Activated naive CD8-positive, alpha-beta T cell treated with anti-CD3 and anti-CD28 coated beads for 36 hours (primary cell): ENCODE measurements at places on chromosomes 6 and 20. TPM values are rescaled to one million over a fixed set of nuclear protein-coding genes. Genes with fewer than 3 reads are reported as not detected.

The BPI gene
- not detected for total RNA-seq

The GNAS-AS1 gene
- total RNA-seq, result 1.3 TPM

The TMEM14A gene
- total RNA-seq, result 19.6 TPM

DNA sequence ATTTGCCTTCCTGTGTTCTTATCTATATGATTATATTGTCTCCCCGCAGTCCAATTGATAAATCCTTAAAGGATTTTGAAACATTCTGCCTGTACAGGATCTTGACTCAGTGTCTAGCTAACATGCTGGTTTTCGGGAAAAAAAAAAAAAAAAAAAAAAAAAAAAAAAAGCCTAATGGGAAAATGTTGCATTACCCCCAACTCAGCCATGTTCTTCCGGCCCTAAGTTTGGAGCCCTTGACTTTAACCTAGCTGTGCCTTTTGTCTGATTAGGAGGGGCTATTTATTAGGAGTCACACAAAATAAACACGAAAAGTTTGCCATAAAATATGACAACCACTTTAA is 244.4 kb upstream of the TCF21 start:
- no peaks in the 10 kb centered on the region for H3K4me1 ChIP-seq
- no peak overlapping the region for H3K27ac ChIP-seq
- no peak for DNase-seq
- no peaks in the 10 kb centered on the region for H3K36me3 ChIP-seq
- H3K27me3 ChIP-seq, result peaks cover 10% of the 10 kb centered on the region

DNA sequence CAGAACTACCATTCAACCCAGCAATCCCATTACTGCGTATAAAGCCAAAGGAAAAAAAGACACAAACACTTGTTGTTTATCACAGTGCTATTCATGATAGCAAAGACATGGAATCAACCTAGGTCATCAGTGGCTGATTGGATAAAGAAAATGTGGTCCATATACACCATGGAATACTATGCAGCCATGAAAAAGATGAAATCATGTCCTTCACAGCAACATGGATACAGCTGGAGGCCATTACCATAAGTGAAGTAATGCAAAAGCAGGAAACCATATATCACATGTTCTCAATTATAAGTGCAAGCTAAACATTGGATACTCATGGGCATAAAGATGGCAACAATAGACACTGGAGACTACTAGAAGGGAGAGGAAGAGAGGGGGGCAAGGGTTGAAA is 299.6 kb downstream of the ADGRG6 start:
- H3K4me3 ChIP-seq, result no peak overlapping the region
- no peaks in the 10 kb centered on the region for H3K36me3 ChIP-seq
- peaks cover 11% of the 10 kb centered on the region for H3K4me1 ChIP-seq
- no peaks in the 10 kb centered on the region for H3K27me3 ChIP-seq
- no peak overlapping the region for H3K27ac ChIP-seq

DNA sequence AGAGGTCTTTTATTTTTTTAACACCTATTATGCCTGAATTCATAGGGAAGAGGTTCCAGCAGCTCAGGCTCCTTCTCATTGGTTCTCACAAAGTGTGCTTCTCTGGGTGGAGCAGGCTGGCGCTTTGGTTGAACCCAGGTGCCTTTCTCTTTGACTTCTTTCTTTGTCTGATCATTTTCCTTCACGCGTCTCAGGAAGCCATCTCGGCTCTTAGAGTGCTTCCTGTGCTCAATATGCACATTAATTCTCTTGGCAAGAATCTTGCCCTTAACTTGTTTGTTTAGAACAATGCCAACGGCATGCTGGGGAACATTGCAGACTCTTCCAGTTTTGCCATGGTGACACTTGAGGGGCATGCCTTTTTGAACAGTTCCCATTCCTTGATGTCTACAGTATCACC is 44.2 kb upstream of the RNF24 start:
- H3K4me3 ChIP-seq, result no peak overlapping the region
- H3K4me1 ChIP-seq, result peaks cover 3% of the 10 kb centered on the region
- peaks cover 3% of the 10 kb centered on the region for H3K27me3 ChIP-seq
- no peaks in the 10 kb centered on the region for H3K36me3 ChIP-seq
- H3K27ac ChIP-seq, result no peak overlapping the region
- no peak for DNase-seq

GRCh38 chr6:155528982-155529453 is 73.4 kb upstream of the NOX3 start:
- H3K4me3 ChIP-seq, result no peak overlapping the region
- peaks cover 26% of the 10 kb centered on the region for H3K4me1 ChIP-seq
- peak overlapping the region; percentile 76 for H3K27ac ChIP-seq

The CHD6 gene
- total RNA-seq, result 19.5 TPM

DNA sequence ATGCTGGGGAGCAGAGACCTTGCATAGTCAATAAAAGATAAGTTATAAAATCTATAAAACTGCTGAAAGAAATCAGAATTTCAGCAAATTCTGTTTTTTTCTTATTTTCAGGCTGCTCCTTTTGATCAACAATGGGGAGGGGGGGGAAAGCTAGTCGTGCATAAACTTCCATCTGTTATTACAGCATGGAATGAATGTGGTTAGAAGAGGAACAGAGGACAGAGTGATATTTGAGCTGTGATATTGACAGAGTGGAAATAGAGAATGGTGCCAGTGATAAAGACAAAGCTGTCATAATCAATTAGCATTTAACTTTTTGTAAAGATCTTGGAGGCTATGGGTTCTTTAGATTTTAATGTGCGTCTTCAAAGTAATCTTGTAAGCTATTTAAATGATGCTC is 43.4 kb upstream of the QKI start:
- H3K36me3 ChIP-seq, result no peaks in the 10 kb centered on the region
- DNase-seq, result no peak
- peaks cover 14% of the 10 kb centered on the region for H3K27me3 ChIP-seq
- H3K27ac ChIP-seq, result no peak overlapping the region

DNA sequence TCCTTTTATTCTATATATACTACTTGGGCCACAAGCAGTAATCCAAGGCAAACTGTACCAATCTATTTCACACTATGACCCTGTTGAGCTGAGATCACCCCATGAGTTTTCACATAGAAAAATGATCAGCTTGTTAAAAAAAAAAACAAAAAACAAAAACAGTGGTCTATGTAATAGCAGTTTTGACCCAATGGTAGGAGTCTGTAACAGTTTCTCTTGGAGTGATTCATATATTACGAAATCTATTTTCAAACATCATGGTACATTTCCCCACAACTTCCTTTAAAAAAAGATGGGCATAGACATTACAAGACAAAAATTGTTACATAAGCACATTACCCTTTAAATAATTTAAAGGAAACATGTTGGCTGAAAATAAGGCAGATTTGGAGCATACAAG is 78.1 kb downstream of the PRSS35 start:
- no peaks in the 10 kb centered on the region for H3K36me3 ChIP-seq
- DNase-seq, result no peak
- H3K4me1 ChIP-seq, result no peaks in the 10 kb centered on the region

- no peaks in the 10 kb centered on the region for H3K4me1 ChIP-seq
- no peak overlapping the region for H3K4me3 ChIP-seq
- DNase-seq, result no peak
Observed at GRCh38 chr20:16001286-16001685, 572.0 kb downstream of the KIF16B start.

The IL20RA gene
- not detected for total RNA-seq

- peaks cover 4% of the 10 kb centered on the region for H3K4me1 ChIP-seq
- no peak overlapping the region for H3K27ac ChIP-seq
- no peak for DNase-seq
- H3K4me3 ChIP-seq, result no peak overlapping the region
- peaks cover 4% of the 10 kb centered on the region for H3K27me3 ChIP-seq
Observed at GRCh38 chr20:23869520-23869919, 10.0 kb downstream of the CST5 start.

- no peaks in the 10 kb centered on the region for H3K36me3 ChIP-seq
- H3K4me1 ChIP-seq, result no peaks in the 10 kb centered on the region
- no peak for DNase-seq
- H3K27ac ChIP-seq, result no peak overlapping the region
- peaks cover 40% of the 10 kb centered on the region for H3K27me3 ChIP-seq
- no peak overlapping the region for H3K4me3 ChIP-seq
Observed at GRCh38 chr6:3766214-3766613, 14.7 kb upstream of the PXDC1 start.

DNA sequence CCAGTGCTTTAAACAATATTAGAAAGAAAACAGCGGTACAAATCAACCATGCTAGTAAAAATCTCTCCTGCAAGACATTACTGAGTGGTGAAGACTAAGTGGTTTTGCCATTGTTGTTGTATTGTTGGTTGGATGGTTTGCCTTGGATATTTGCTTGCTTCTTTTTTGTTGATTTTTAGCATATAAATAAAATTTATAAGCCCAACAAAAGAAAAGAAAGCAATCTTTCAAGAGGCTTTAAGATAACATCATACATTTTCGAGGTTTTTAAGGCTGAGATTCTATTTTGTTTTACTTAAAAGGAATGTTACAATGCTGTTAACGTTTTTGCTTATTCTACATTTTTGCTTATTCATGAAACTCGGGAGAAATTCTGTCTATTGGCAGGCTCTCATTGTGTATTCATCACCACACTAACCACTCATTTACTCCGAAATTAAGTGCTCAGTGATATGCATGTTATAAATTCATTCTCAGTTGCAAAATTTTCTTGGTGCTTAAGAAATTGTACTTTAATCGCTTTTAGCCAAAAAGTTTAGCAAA is 139.1 kb downstream of the LAMA2 start:
- no peaks in the 10 kb centered on the region for H3K27me3 ChIP-seq
- H3K4me1 ChIP-seq, result no peaks in the 10 kb centered on the region
- H3K36me3 ChIP-seq, result no peaks in the 10 kb centered on the region
- no peak overlapping the region for H3K27ac ChIP-seq

GRCh38 chr6:138428944-138429598 is 25.0 kb downstream of the HEBP2 start:
- no peaks in the 10 kb centered on the region for H3K27me3 ChIP-seq
- H3K27ac ChIP-seq, result no peak overlapping the region
- no peak overlapping the region for H3K4me3 ChIP-seq
- H3K4me1 ChIP-seq, result no peaks in the 10 kb centered on the region
- H3K36me3 ChIP-seq, result no peaks in the 10 kb centered on the region
- DNase-seq, result no peak

DNA sequence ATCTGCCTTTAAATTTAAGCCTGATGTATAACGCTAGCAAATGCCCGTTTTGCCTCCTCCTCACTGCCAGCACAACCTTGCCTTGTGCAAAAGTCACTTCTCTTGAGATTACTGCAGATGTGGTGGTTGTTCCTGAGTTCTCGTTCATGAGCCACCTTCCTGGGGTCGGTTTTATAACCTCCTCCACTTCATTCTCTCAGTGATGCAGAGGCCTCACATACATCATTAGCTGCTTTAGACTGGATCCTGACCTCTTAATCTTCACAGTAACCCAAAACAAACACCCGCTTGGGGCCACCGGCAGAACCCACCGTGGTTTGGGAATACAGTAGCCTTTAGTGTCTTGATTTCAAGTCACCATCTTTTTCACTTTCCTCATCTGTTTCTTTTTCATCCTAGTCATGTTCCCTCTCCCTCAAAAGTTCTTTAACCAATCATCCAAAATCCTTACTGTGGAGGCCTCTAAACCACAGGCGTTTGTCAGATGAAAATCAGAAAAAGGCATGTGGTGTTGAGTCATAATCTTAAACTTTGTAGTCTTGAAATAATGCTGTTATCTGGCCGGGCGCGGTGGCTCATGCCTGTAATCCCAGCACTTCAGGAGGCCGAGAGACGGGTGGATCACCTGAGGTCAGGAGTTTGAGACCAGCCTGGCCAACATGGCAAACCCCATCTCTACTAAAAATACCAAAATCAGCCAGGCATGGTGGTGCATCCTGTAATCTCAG is 430.3 kb upstream of the SOX4 start:
- no peaks in the 10 kb centered on the region for H3K27me3 ChIP-seq
- H3K4me3 ChIP-seq, result no peak overlapping the region
- no peak overlapping the region for H3K27ac ChIP-seq
- H3K4me1 ChIP-seq, result peaks cover 11% of the 10 kb centered on the region
- no peak for DNase-seq

DNA sequence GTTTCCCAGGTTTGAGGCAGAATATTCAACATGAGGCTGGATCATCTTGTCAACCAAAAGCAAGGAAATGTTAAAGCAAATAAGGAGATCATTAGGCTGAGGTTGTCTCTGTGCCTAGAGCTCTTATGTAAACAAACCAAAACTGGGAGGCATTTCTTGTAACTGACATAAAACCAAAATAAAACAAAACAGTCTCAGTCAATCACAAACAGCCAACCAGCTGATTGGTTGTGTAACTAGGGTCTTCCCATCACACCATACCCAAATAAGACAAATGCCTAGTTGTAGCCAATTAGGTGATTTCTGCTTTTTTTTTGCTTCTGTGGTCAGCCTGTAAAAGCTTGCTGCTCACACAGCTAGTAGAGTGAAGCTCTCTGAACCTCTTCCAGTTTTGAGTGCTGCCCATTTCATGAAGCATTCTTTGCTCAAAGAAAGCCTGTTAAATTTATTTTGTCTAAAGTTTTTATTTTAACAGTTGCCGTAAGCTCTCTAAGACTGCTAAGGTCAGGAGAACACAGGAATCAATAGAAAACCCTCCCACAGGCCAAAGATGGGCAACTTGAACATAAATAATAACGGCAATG is 8.9 kb upstream of the FITM2 start:
- no peaks in the 10 kb centered on the region for H3K27me3 ChIP-seq
- no peak overlapping the region for H3K4me3 ChIP-seq
- no peaks in the 10 kb centered on the region for H3K36me3 ChIP-seq
- H3K4me1 ChIP-seq, result no peaks in the 10 kb centered on the region
- DNase-seq, result no peak

- no peaks in the 10 kb centered on the region for H3K36me3 ChIP-seq
- no peak for DNase-seq
- H3K27ac ChIP-seq, result no peak overlapping the region
- no peaks in the 10 kb centered on the region for H3K4me1 ChIP-seq
Observed at GRCh38 chr6:52503851-52504781, 72.7 kb downstream of the TRAM2 start.

- no peak overlapping the region for H3K4me3 ChIP-seq
- H3K27me3 ChIP-seq, result no peaks in the 10 kb centered on the region
- H3K27ac ChIP-seq, result no peak overlapping the region
- no peak for DNase-seq
- H3K36me3 ChIP-seq, result no peaks in the 10 kb centered on the region
Observed at GRCh38 chr6:37589941-37590340, 90.2 kb upstream of the CCDC167 start.

The C6orf58 gene
- total RNA-seq, result 0.18 TPM

The ESR1 gene
- 0.45 TPM for total RNA-seq

DNA sequence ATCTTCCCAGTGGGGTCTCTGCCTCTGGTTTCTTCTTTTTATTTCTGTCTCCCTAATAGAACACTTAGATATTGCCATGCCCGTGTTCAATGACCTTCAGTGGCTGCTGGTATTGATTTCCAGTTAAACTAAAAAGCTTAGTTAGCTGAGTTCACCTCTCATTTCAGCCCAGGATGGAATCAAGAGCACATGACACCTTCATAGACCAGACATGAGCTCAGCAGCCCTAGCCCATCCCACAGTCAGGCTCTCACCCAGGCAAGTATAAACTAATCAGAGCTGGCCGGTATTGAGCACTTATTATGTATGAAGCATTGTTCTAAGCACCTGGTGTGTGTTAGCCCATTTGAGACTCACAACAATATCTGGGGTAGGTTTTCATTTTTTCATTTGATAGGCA is 33.7 kb upstream of the PLEKHG1 start:
- DNase-seq, result no peak
- H3K27ac ChIP-seq, result no peak overlapping the region
- H3K36me3 ChIP-seq, result no peaks in the 10 kb centered on the region
- no peaks in the 10 kb centered on the region for H3K4me1 ChIP-seq
- H3K27me3 ChIP-seq, result peaks cover 4% of the 10 kb centered on the region
